CD4-positive, alpha-beta T cell treated with Interleukin-4 for 1 hour (primary cell): ENCODE measurements at places on chromosomes 2 and 18.

GRCh38 chr2:110842048-110842447, 109.7 kb downstream of the ACOXL start:
- DNase-seq = no peak

GRCh38 chr18:80037869-80038630, 3.8 kb downstream of the RBFA start:
- DNase-seq = no peak

DNA sequence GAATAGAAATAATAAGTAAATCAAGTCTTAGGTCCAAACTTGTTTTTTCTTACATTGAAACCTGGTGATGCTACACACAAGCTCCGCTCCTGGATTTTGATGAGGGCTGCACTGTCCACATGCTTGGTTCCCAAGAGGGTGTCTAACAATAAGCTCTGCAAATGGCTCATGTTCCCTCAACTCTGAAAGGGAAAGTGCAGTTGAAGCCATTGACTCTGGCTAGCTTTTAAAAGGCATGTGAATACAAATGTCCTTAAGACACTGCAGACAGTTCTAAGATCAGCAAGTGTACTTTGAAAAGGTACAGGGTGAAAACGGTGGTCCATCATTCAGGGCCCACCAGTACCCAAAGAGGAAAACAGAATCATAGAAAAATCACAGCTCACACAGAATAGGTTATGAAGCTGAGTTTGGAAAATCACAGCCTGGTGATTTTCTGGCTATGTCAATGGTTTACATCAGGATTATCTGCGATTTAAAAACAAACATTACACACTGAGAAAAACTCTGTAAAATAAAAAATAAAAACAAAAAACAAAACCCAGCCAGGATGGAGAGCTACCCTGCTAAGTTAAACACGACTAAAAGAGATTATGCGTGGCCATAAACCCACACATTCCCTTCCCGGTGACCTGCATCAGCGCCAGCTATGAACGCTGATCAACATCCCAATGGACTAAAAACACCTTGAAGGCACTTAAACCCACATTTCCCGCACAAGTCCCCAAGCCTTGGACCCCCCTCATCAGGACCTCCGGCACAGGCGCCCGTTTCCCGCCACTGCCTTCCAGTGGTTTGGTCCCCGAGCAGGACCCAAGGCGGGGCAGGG, 554 bp downstream of the PFN4 start:
- no peak for DNase-seq

- DNase-seq = peak; percentile 49
Measured at GRCh38 chr2:215619989-215620388, 184.1 kb upstream of the FN1 start.

GRCh38 chr2:109254174-109254904, 125.3 kb downstream of the SH3RF3 start:
- peak; percentile 28 for DNase-seq

- DNase-seq = no peak
Measured at GRCh38 chr2:144595686-144596072, 75.8 kb upstream of the ZEB2 start.
